ENCODE measurements at places on chromosomes 12 and 14.

- no peak for DNase-seq
These were observed 82.1 kb upstream of the BDKRB2 start for GRCh38 chr14:96122496-96122895.

- DNase-seq = no peak
These were observed 85.5 kb downstream of the PLEKHG3 start for GRCh38 chr14:64789696-64790095.

- DNase-seq = no peak
These were observed 17.3 kb upstream of the TMPRSS12 start for GRCh38 chr12:50825372-50825838.

DNA sequence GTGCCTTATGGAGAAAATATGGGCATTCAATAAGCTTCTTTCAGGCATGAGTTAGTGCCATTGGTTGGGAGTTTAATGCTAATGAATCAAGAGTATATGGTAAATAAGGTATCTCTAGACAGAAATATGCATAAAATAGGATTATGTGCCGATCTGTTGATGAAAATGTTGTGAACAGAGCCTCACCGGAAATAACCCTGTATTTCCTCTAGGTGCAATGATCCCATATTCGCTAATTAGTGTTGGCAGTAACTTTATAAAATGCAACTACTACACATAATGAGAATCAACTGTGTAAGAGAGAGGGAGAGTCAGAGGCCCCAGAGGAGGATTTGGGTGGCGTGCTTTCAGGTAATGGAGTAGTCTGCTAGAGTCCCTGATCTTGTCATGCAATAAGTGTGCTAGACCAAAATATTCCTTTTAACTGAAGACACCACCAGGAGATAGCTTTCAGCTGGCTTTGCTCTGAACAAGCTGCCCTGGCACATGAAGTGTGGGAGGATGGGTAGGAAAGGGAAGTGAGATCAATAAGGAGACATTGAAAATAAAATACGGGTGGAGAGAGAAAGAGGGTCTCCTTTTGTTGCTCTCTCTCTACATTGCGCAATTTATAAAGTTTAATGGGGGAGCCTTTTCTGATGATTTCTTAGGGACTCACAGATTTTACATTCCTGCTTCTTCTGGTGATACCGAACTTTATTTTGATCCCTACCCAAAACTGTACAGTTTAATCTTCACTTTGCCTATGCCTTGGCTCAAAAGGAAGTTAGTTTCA is 68.6 kb upstream of the PLXNC1 start:
- no peak for DNase-seq

DNA sequence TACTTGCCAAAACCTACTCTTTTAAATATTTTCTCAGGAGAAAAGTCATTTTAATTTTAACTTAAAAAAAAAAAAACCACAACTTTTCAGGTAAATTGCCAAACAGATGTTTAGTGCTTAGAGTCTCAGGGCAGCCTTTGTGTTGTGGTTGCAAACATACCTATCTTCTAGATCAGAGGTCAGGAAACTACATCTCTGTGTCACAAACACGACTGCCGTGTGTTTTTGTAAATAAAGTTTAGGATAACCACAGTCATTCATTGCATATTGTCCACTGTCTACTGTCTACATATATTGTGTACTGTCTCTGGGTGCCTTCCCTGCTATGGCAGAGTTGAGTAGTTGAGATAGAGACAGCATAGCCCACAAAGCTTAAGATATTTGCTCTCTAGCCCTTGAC is 48.9 kb downstream of the DYRK2 start:
- no peak for DNase-seq

- no peak for DNase-seq
These were observed 184.8 kb downstream of the ZFP36L1 start for GRCh38 chr14:68607867-68608573.

- DNase-seq = no peak
These were observed 80.8 kb downstream of the ANO2 start for GRCh38 chr12:5864301-5864700.

DNA sequence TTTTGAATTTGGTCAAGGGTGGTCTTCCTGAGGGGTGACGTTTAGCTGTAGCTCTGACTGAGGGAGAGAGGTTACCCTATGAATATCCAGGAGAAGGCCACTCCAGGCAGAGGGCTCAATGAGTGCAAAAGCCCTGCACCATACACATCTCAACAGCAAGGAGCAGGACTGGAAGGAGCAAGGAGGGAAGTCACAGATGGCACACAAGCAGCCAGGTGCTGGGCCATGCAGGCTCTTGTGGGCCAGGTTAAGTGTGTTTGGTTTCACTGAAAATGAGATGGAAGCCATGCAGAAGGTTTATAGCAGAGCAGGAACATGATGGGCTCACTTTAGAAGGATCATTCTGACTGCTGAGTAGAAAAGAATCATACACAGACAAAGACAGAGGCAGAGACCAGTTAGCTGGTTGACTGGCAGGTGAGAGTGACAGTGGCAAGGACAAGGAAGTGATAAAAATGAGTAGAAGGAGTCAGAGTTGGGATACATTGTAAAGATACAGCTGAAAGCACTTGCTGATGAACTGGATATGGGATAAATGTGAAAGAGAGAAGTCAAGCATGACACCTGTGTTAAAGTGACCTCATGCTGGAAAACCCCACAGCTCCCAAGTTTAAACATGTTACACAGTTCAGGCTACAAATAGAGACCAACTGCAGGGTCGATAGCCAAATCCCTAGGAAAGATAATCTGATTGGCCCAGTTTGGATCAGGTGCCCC is 81.2 kb downstream of the PRKD1 start:
- no peak for DNase-seq

GRCh38 chr12:65419284-65420072 is 141.0 kb downstream of the MSRB3 start:
- DNase-seq = no peak

GRCh38 chr14:96423446-96424108 is 31.6 kb downstream of the AK7 start:
- no peak for DNase-seq

- DNase-seq = no peak
These were observed 3.6 kb downstream of the CMKLR1 start for GRCh38 chr12:108335349-108336119.

DNA sequence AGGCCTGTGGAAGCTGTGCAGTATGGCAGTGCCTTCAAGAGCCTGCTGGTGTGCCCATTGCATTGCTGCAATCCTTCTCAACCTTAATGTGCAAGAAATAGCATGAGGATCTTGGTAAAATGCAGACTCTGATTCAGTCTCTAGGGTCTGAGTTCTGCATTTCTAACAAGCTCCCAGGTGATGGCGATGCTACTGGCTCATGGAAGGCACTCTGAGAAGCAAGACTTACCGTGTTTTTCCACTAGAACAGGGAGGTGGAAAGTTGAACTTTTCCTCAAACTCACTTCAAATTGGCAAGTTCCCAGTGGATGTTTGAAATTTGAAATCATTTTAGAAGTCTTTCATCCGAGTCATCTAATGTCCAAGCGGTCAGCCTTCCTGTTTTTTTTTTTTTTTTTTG is 55.5 kb downstream of the MYRFL start:
- no peak for DNase-seq
